Activated T-helper 17 cell treated with anti-CD3 and anti-CD28 coated beads, Interleukin-2, amount 50 U/mL, for 72 hours (primary cell): ENCODE measurements at places on chromosomes 2 and 18.

- no peak overlapping the region for H3K4me3 ChIP-seq
- no peaks in the 10 kb centered on the region for H3K27me3 ChIP-seq
- peaks cover 26% of the 10 kb centered on the region for H3K36me3 ChIP-seq
- peak overlapping the region; percentile 18 for H3K27ac ChIP-seq
These were observed 51.7 kb downstream of the MFSD6 start for GRCh38 chr2:190459881-190460280.

DNA sequence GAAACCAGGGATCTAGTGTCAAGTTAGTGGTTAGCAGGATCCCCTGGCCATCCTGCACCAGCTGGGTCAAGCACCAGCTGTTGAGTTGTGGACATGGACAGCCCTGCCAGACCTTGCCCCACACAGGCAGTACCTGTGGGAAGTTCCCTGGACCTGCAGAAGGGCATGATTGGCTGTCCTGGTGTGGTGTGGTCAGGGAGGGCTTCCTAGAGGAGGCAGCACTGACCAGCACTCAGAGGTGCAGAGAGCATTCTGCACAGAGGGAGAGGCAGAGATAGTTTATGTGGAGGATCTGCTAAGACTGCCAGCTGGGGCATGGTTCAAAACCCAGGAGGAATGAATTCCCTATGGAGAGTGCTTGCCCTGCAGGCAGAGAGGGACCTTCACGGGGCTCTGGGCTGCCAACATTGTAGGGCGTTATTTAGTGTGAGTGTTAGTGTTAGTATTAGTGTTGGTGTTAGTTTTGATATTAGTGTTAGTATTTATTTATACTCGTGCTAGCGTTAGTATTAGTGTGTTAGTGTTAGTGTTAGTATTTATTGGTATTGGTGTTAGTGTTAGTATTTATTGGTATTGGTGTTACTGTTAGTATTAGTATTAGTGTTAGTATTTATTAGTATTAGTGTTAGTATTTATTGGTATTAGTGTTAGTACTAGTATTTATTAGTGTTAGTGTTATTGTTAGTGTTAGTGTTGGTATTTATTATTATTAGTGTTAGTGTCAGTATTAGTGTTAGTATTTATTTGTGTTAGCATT lies 31.9 kb downstream of the TWIST2 start:
- no peak overlapping the region for H3K27ac ChIP-seq
- no peaks in the 10 kb centered on the region for H3K36me3 ChIP-seq

DNA sequence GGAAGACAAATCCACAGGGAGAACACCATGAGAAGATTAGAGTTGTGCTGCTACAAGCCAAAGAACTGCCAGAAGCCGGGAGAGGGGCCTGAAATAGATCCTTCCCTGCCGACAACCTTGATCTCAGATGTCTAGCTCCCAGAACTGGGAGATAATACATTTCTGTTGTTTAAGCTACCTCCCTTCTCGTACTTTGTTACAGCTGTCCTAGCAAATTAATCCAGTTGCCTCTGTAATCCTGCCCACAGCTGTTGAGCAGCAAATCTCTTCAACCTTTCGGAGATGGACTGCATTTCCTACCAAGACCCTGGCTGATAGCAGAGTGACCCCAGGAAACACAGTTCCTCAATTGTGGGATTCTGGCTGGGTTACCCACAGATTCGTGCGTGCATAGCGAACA lies 2.6 kb upstream of the TBC1D8 start:
- no peak overlapping the region for H3K27ac ChIP-seq
- no peak for ATAC-seq
- no peaks in the 10 kb centered on the region for H3K36me3 ChIP-seq
- H3K27me3 ChIP-seq, result peaks cover 6% of the 10 kb centered on the region

DNA sequence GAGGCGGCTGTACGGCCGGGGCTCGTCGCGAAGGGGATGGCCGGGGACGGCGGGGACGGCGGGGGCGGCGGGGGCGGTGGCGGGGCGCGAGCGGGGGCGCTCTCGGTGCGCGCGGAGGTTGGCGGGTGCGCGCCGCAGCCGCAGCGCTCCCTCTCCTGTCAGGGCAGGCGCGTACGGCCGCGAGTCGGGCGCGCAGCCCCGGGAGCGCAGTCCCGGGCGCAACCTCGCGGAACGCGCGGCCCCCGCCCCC lies 296 bp upstream of the GRHL1 start:
- no peaks in the 10 kb centered on the region for H3K36me3 ChIP-seq
- H3K4me1 ChIP-seq, result peaks cover 5% of the 10 kb centered on the region
- no peak overlapping the region for H3K27ac ChIP-seq
- no peak for ATAC-seq
